NCI-H524 (cell line): ENCODE measurements at places on chromosomes 11 and 22.
A peak's percentile ranks its signal among the peaks of the same experiment; 100 is the strongest.

DNA sequence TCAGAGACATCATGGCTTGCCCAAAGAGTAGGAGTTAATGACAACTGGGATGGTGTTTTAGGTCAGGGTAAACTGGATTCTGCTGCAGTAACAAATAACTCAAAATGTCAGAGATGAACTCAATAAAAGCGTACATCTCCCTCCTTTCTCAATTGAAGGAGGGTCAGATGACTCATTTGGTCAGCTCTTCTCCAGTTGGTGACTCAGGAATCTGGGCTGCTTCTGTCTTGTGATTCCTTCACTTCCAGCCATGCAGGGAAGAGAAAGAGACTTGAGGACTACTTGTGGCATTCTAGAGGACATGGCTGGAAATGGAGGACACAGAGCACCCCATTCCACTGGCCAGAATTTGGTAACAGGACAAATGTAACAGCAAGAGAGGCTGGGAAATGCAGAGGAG is 3.2 kb upstream of the SYT13 start:
- no peak for DNase-seq

GRCh38 chr11:44319552-44320288 is 9.8 kb upstream of the ALX4 start:
- DNase-seq: peak; percentile 24

DNA sequence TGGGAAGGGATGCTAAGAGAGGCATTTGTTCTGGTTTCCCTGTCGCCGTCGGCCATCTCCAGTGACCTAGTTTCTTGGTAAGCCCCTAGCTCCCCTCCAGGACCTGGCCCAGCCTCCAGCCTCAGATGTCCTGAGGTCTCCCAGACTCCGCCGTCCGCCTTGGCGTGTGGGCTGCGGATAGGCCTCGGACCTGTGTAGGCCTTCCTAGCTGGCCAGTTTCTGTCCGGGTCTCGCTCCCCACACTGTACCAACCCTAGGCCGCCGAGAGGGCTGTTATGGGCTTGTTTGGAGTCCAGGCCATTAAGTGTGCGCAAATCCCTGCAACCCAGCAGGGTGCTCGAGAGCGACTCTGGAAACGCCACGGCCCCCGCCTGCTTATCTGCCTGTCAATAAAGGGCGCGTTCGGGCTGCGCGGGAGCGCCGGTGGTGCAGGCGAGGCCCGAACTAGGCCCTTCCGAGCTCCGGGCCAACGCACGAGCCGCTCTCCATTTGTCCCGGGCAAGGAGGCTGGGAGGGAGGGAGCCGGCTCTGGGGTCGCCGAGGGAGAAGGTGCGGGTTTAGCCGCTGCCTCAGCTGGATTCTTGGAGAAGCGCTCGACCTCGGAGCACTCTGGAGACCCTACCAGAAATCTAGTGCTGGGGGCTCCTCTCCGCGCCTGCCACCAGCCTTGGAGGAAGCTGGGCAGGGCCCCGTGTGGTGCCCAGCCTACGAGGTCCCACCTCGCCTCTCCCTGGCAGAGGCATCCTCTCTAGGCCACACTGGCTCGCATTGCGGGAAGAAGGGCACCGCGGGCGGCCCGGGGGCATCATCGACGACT is 8.7 kb upstream of the PAX6 start:
- DNase-seq: no peak

GRCh38 chr22:20589614-20590476 is 82.4 kb downstream of the MED15 start:
- DNase-seq: no peak

DNA sequence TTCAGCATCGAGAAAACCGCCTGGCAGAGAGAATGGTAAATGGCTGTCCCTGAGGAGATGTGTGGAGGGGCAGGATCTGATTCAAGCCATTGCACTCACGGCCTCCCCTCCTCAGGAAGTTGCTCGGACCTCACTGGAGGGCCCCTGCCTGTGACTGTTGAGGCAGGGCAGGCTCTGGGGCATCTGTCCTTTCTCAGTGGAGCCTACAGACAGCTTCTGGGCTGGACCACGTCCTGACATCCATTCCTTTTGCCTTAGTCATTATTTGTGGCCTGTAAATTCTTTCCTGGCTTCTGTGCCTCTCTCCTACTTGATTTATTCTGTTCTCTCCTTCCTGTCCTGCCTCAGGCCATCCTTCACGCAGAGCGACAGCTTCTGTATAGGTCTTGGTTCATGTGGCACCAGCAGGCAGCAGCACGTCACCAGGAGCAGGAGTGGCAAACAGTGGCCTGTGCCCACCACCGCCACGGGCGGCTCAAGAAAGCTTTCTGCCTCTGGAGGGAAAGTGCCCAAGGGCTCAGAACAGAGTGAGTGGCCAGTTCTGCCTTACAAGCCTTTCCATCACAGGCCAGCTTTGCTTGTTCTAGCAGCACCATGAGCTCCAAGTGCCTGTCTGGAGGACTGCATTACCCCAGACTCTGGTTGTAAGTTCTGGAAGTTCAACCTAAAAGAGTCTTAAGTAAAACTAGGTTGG is 59.6 kb downstream of the PISD start:
- no peak for DNase-seq

- no peak for DNase-seq
These were observed 194.5 kb downstream of the NAV2 start for GRCh38 chr11:19907008-19907579.

- DNase-seq: no peak
These were observed 370.7 kb upstream of the CCDC90B start for GRCh38 chr11:83656796-83657330.

- no peak for DNase-seq
These were observed 69.8 kb upstream of the TNRC6B start for GRCh38 chr22:40107851-40108378.

GRCh38 chr11:78048561-78048960 is 15.1 kb upstream of the THRSP start:
- DNase-seq: peak; percentile 32

DNA sequence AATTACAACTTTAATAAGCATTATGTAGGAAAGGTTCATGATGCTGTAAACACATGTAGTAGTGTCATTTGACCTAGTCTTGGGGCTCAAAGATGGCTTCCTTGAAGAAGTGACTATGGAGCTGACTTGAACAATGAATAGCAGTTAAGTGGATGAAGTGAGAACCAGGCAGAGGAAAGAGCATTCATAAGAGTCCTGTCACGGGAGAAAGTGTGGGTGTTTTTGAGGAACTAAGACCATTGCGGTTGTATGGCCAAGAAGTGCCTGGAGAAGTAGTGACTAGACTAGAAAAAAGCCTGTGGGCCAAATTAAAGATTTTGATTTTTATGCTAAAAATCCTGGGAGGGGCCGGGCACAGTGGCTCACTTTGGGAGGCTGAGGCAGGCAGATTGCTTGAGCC is 7.2 kb upstream of the IL18BP start:
- no peak for DNase-seq

GRCh38 chr11:47867823-47868222 is 19.7 kb upstream of the NUP160 start:
- DNase-seq: no peak

GRCh38 chr11:57480409-57481137 is 20.2 kb downstream of the RTN4RL2 start:
- DNase-seq: peak; percentile 94

GRCh38 chr11:17471501-17471900 is 5.1 kb downstream of the ABCC8 start:
- DNase-seq: no peak

- DNase-seq: no peak
These were observed 118.2 kb downstream of the FAR1 start for GRCh38 chr11:13786688-13787087.

DNA sequence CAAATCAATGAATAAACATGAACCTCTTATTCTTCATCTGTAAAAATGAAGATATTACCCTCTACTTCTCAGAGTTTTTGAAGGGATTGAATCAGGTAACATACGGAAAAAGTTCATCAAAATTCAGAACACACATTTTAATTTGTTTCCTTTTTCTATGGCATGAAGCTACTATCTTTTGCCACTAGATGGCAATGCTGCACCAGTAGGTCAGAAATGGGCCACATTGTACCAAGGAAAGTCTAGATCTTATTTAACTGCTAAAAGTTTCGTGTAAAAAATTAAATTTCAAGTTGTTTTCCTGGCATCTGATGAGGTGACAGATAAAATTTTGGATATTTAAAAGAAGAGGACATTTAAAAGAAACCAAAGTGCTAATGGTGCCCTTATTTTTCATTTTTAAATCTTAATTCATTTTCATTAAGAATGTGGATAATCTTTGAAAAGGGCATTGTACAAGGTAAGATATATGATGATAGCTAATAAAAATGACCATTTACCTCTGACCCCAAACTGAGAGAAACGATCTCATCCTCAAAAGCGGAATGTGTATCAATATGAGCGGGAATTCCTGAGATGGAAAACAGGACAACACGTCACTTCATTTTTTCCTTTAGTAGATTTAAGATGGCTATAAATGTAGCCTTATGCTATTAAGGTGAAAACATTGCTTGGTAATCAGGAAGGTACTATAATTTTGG is 16.1 kb downstream of the ALKBH8 start:
- DNase-seq: peak; percentile 26

- no peak for DNase-seq
These were observed 3.1 kb downstream of the BET1L start for GRCh38 chr11:203945-204586.

DNA sequence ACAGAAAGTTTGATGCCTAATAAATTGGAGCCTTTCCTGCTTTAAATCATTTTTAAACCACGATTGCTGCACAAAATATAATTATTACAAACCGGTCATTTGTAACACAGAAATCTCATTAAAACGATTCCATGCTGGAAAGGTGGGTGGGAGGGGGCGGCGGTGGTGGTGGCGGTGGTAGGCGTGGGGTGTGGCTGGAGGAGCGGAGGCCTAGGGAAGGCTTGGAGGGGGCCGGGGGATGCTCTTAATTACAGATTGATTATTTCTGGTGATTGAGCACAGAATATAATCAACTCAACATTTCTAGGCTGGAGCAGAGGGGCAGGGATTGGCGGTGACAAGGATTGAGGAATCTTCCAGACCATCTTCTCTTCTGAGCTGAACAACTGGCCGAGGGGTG is 157.5 kb downstream of the TRIM29 start:
- no peak for DNase-seq

DNA sequence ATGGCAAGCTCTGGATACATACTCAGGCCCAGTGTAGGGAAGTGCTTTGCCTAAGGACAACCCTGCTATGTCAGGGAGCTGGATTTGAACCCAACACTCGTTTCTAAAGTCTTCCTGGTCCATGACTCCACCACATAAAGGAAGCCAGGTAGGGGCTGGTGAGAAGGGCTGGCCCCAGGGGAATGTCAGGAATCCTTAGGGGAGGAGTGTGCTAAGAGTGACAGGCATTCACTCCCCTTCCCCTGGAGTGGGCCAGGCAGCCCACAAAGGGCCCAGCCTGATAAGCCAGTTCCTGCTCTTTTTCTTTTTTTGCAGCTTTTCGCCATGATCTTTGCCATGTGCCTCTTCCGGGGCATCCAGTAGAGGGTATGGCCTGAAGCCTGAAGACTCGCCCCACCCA is 21.9 kb downstream of the TP53I11 start:
- no peak for DNase-seq

- peak; percentile 2 for DNase-seq
These were observed 26.4 kb downstream of the OR52K1 start for GRCh38 chr11:4508886-4509285.

GRCh38 chr11:106468531-106468930 is 391.1 kb downstream of the AASDHPPT start:
- DNase-seq: no peak

DNA sequence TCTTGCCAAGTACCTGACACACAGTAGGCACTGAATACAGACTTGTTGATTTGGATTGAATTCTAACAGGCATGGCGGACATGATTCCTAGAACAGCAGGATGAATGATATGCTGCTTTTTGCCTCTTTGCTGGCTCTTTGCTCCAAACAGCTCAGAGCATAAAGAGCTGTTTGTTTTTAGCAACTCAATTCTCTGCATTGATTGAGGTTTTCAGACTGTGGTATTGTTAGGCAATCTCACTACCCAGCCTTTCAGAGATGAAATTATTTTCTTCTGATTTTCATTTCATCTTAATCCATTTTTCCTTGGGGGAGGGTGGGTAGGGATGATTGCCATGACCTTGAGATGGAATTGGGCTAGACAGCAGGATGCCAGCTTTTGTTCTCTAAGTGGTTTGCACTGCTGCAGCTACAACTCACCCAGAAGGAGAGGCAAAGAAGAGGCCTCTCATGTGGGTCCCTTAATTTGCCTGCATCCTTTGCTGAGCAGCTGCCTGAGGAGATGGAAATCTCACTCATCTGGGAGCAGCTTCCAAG is 20.5 kb downstream of the COA4 start:
- no peak for DNase-seq

DNA sequence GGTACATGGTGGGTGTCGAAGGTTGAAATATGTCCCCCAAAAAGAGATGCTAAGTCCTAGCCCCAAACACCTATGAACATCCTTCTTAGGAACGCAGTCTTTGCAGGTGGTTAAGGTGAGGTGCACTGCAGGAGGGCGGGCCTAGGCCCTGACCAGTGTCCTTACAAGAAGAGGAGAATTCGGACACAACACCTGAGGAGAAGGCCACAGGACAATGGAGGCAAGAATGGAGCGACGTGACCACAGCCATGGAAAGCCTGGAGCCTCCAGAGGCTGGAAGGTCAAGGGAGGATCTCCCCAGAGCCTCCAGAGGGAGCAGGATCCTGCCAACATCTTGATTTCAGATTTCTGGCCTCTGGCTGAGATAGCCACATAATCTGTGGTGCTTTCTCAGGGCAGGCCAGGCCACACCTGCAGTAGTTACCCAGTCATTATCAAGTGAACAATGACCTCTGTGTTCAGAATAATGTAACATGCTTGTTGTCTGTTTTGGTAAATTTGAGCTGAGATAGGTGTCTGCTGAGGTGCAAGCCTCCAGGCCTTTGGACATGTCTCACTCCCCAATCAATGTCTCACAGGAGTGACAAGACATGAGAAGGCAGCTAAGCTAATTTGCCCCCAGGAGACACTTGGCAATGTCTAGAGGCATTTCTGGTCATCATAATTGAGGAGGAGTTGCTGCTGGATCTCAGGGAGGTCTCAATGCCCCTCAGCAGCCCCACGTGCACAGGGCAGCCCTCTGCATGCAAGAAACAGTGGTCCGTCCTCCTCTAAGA is 498.9 kb downstream of the BRD1 start:
- DNase-seq: no peak

DNA sequence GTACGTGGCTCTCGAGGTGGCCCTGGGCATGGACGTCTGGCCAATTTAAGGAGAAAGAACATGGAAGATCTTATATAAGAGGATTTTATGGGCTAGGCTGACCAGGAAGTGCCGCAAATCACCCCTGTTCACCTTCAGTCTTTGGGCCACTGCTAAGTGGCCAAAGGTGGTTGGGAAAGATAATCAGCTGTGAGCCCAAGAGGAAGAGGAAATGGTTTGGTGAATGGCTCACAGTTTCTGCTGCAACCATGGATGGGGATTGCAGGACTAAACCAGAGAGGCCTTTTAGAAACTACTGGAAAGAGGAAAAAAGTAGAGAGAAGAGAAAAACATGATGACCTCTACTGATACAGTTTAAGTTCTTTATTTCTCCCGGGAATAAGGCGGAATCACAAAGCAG is 96.0 kb upstream of the ARHGAP20 start:
- DNase-seq: no peak

- no peak for DNase-seq
These were observed 37.1 kb upstream of the OR8B8 start for GRCh38 chr11:124482362-124483147.

- DNase-seq: no peak
These were observed 1469.0 kb downstream of the LRRC4C start for GRCh38 chr11:39990421-39990831.
